ENCODE measurements at places on chromosomes 3 and 15.
A peak's percentile ranks its signal among the peaks of the same experiment; 100 is the strongest.

DNA sequence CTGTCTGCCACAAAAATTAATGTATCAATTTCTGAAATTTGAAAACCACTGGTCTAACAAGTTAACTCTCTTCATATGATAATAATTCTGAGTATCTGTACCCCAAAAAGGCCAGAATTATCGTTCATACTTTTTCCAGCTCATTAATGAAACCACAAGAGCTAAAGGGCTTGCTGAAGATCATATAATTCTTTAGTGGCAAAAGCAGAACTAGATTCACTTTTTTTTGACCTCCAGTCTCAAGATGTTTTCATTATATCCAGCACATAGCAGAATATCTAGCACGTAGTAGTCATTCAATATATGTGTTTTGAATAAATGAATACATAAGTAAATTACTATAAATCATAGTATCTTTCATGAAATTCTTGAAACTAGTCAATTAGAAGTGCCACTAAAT, 246.7 kb upstream of the KCNH8 start:
- DNase-seq = no peak

DNA sequence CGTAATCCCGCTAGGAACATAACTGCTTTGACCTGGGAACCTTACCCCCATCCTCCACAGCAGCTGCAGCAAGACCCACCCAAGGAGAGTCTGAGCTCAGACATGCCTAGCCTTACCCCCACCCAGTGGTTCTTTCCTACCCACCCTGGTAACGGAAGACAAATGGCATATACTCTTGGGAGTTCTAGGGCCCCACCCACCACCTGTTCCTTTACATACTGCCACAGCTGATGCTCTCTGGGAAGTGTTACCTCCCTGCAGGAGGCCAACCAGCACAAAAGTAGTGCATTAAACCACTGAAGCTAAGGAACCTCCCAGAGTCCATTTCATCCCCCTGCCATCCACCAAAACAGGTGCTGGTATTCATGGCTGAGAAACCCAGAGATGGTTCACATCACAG, 50.6 kb upstream of the AZI2 start:
- DNase-seq = no peak

DNA sequence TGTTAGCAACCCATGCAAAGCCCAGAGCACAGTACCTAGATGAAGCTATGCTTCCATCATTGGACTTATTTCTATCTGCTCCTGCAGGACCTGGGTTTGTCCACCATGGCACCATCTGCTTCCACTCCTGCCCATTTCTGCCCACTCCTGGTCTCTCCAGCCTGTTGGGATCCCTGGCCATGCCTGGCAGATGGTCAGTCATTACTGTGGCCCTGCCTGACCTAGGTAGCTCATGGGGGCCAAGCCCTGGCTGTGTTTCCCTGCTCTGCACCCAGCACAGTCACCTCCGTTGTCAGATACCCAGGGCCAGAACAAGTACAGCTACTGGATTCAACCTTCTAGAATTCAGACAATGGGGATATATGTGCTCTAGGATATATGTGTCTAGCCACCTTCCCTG, 185.8 kb upstream of the TLE3 start:
- DNase-seq = no peak

GRCh38 chr3:189833996-189834395, 202.8 kb downstream of the TP63 start:
- DNase-seq = no peak

GRCh38 chr3:72473156-72473555, 375.1 kb downstream of the SHQ1 start:
- no peak for DNase-seq

GRCh38 chr3:56753206-56753820, 48.4 kb downstream of the ARHGEF3 start:
- no peak for DNase-seq

GRCh38 chr3:84925571-84925970, 33.2 kb upstream of the CADM2 start:
- no peak for DNase-seq

DNA sequence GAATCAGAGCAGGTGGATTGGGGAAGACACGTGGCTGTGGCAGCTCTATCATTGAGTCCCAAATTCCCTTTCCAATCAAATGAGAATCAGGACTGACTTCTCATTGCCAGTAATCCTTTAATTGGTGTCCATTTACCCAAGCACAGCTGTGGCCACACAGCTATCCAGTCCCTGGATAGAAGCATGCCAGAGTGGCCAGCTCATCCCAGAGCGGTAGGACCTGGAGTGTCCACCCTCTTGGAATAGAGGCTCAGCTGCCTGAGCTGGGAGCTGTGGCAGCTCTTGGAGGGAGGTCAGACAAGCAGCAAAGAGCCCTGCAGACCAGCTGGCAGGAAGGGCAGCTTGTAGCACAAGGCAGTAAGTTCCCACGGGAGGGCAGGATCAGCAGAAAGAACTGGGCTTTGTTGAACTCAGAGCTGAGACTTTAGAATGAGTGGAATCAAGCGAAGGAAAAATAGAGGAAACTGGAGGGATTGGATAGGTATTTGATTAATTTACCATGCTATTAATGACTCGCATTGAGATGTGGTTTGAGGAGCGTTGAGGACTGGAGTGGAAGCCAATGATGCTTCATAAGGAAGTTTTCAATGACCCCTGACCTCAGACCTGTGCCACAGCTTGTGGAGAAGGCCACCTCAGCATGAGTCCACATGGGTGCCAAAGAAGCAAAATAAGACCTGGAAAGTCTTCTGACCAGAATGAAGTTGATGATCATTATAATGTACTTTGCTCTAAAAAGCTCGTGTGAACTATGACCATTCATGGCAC, 6.9 kb upstream of the ALPK3 start:
- no peak for DNase-seq

- no peak for DNase-seq
Measured at GRCh38 chr15:47839233-47839825, 122.0 kb downstream of the SEMA6D start.

DNA sequence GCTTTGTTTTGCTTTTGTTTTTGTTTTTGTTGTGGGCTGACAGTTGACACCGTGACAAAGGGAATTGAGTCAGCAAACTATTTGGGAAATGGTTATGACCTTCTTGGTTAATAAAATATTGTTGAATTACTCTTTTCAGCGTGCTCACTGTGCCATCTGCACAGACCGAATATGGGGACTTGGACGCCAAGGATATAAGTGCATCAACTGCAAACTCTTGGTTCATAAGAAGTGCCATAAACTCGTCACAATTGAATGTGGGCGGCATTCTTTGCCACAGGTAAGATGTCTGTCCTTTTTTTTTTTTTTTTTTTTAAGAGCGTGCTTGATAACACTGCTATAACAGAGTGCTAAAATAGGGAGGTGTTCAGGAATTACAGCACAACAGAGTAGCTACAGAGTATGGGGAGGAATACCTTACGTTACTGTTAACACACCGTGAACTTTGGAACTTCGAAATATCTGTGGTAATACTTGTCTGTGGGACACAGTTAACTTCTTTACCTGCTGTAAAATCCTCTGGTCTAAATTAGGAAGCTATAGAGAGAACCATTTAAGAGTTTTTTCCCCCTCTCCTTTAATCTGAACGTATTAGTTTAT, 48.2 kb downstream of the PRKCI start:
- DNase-seq = no peak

DNA sequence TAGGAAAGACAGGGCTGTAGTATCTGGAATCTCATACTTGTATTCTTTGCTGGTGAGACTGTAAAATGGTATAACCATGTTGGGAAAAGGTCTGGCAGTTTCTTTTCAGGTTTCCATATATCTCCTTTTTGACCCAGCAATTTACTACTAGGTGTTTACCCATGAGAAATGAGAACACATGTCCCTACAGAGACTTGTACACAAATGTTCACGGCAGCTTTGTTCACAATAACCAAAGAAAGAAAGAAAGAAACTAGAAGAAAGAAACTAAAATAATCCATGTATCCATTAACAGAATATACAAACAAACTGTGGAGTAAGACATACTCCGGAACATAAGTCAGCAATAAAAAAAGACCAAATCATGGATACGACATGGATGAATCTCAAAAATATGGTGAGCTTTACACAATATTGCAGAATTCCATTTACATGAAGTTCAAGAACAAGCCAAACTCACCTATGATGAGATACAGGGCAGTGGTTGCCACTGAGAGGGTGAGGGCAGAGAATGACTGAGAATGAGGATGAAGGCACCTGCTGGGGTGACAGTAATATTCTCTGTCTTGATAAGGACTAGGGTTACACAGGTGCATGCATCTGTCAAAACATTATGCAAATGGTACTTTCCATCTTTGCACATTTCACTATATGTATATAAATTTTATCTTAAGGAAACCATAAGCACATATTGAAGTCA, 2.7 kb downstream of the RFTN1 start:
- no peak for DNase-seq

- no peak for DNase-seq
Measured at GRCh38 chr3:15186101-15186476, 20.0 kb upstream of the CAPN7 start.

GRCh38 chr3:178202194-178202593, 334.0 kb upstream of the KCNMB2 start:
- no peak for DNase-seq

DNA sequence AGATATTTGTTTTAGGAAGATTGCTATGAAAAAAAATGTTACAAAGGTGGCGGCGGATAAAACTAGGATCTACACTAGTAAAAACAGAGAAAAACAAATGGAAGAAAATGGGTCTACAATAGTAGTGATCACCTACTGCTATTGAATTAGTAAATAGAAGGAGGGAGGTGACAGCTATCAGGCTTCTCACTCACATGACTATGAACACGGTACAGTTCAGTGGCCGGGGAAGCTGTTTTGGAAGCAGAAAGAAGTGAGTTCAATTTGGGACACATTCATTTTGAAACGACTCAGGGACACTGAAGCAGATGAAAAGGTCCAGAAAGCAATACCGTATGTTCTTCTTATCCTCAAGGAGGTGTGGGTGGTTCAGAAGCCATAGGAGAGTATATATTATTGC, 138.3 kb downstream of the GSK3B start:
- no peak for DNase-seq

GRCh38 chr3:99376926-99377325, 261.5 kb upstream of the COL8A1 start:
- no peak for DNase-seq

DNA sequence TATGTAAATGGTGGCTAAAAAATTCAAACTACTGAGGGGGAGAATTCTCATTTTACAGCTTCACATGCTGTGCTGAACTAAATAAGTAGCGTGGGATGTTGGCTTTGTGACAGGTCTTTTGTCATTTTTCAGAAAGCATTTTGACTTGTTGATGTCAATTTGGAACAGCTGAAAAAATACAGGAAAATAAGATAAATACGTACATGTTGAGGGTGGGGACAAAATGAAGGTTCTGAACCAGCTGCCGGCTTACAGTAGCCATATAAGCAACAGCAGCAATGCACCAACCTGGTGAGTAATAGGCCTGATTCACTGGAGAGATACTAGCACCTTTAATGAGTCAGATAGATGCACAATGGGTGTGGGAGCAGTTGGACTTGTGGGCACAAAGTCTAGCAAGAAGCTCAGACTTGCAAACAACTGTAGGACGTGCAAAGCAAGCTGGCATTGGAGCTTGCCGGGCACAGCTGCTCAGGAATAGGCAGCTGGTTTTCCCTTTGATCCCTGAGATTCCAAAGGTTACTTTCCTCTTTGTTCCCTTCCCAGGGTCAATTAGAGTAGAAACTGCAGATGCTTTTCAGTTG, 12.9 kb downstream of the B3GNT5 start:
- peak; percentile 93 for DNase-seq

DNA sequence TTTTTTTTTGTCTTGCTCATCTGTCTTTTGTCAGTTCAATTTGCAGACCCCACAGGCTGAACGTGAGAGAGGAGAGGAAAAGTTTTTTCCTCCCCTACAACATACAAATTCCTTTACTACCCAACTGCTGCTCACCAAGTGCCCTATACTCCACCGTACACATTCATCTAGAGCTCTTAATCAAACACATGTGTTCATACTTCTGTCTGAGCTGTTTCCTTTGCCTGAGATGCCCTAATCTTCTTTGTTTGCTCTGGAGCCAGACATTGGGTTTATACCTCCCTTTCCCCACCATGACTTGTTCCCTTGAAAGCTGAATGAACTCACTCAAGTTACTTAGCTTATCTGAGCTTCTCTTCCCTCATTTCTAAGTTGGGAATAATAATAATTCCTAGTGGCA, 122.7 kb upstream of the RASGRP1 start:
- DNase-seq = no peak

DNA sequence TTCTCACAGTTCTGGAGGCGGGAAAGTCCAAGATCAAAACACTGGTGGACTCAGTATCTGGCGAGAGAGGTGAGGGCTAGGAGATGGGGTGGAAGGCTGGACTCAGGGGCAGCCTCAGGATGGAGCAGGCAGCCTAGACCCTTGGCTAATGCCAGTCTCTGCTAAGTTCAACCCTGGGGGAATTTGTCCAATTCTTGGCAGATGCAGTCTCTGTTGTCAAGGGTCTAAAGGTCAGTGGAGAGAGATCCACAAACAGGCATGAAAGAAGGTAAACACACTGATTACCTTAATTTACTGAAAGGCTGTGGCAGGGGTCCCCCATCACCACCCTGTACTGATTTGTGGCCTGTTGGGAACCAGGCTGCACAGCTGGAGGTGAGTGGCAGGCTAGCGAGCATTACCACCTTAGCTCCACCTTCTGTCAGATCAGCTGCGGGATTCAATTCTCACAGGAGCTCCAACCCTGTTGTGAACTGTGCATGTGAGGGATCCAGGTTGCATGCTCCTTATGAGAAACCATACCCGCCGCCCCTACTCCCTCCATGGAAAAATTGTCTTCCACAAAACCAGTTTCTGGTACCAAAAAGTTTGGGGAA, 32.5 kb upstream of the RHCG start:
- no peak for DNase-seq

- no peak for DNase-seq
Measured at GRCh38 chr3:18403061-18403460, 22.1 kb downstream of the SATB1 start.

DNA sequence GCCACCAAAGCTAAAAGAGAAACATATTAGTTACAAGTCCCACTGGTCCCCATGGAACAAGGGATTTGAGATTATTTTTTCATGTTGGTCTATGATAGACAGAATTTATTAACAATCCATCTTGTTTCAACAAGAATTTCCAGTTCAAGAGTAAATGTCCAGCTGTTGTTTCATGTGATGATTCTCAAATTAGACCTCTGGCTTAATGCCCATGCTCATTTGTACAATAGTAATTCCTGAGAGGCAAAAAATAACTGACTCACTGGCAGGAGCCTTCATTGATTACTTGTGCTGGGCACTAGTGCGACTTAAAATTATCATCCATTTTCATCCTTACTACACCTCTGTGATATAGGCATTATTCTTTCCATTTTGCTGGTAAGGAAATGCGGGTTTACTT, 171.3 kb downstream of the ITPR1 start:
- DNase-seq = no peak

- no peak for DNase-seq
Measured at GRCh38 chr15:80989081-80989517, 520 bp downstream of the MESD start.

GRCh38 chr15:68423359-68424296, 8.3 kb downstream of the ITGA11 start:
- DNase-seq = no peak

- no peak for DNase-seq
Measured at GRCh38 chr15:69724333-69724732, 271.7 kb downstream of the RPLP1 start.

- DNase-seq = no peak
Measured at GRCh38 chr15:35963326-35963725, 417.4 kb upstream of the DPH6 start.

Measured in astrocyte of the spinal cord (primary cell).